Stimulated activated CD4-positive, alpha-beta T cell treated with anti-CD3 and anti-CD28 coated beads, TNF-alpha, amount 100 ng/mL, for 48 hours (primary cell): ENCODE measurements at places on chromosomes 7 and 10.

- no peak for DNase-seq
Measured at GRCh38 chr7:69225259-69225943, 372.9 kb upstream of the AUTS2 start.

DNA sequence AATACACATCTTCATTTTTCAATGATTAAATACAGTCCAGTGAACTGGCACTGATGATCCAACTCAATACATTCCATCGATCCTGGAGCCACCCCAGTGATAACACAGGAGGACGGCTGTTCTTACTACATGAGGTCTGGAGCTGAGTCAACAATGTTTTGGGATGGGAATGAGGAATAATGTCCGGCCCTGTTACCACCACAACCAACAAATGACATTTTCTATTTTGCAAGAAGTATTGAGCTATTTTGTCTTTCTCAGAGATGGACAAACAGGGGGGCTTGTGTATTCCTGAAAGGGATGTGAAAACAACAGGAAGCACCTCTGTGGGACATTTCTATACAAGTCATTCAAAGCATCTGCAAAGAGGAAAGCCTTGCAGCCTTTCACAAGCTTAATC is 249.2 kb downstream of the PARD3 start:
- DNase-seq, result no peak

- no peak for DNase-seq
Measured at GRCh38 chr10:29256586-29256985, 32.3 kb upstream of the LYZL1 start.

- no peak for DNase-seq
Measured at GRCh38 chr10:62584731-62585130, 210.6 kb downstream of the ZNF365 start.

GRCh38 chr10:70115948-70116682 is 16.5 kb downstream of the AIFM2 start:
- peak; percentile 51 for DNase-seq

DNA sequence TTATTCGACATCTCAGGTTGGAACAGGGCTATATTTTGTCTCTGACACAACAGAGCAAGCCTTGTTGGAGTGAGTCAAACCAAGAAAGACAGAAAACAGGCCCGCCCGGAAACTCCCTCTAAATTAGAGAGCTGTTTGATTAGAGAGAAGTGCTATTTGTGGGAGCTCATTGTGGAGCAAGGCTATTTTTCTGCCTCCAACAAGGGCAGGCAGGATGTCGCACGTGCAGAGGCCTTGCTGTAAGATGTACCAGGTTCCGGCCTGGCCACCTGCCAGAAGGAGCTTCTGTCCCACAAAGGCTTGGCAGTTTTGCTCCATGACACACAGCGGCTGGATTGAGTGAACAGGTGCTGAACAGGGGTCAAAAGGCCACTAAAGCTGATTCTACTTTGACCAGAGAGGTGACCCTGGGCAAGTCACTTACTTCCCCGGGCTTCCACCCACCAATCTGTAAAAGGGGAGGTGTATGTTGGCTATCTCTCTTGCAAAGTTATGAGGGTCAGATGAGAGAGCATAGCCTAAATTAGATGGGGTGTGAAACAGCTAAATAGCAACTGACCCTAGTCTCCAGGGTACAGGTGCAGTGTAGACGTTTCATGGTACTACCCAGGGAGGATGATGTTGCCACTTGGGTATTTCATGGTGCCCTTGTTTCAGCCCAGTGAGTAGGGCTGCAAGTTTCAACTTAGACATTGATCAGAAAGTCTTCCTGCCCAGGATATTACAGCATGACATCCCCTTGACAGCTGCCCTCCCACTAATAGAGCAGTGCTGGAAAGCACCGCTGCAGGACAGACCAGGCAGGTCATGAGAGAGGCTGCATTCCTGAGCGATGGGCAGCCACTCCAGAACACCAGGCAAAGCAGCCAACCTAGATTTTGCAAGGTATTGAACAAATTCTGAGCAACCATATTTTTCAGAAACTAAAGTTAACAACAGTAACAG is 62.0 kb downstream of the VSTM4 start:
- no peak for DNase-seq

GRCh38 chr10:16519908-16520861 is 1.5 kb downstream of the C1QL3 start:
- no peak for DNase-seq

DNA sequence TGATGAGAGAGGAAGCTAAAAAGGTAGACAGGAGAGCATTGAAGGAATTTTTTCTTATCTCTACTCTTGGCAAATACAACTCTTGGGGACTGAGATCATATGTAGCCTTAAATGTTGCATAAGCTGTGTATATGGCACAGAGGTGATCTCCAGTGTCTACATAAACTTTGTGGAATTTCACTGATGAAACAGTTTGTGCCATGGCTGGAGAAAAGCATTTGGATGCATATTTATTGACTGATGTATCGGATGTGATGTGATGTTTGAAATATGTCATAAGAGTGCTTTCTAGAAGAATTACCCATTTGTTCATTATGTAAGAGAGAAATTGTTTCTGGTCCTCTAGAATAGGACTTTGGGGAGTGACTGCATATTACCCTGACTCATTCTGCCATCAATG is 244.9 kb upstream of the LRRTM3 start:
- no peak for DNase-seq

- DNase-seq, result no peak
Measured at GRCh38 chr7:155551785-155552611, 5.6 kb upstream of the CNPY1 start.

GRCh38 chr7:15751191-15751701 is 64.8 kb upstream of the MEOX2 start:
- DNase-seq, result no peak

- DNase-seq, result no peak
Measured at GRCh38 chr10:96968682-96969423, 136.8 kb downstream of the LCOR start.

- no peak for DNase-seq
Measured at GRCh38 chr7:37117292-37117691, 331.4 kb downstream of the ELMO1 start.

GRCh38 chr7:14761510-14762296 is 140.8 kb downstream of the DGKB start:
- DNase-seq, result no peak
